ENCODE measurements at places on chromosomes 2 and 18.

GRCh38 chr2:9287400-9288045, 80.9 kb downstream of the ASAP2 start:
- peak; percentile 100 for DNase-seq

- no peak for DNase-seq
Measured at GRCh38 chr2:112342067-112342550, 66.7 kb downstream of the ZC3H6 start.

DNA sequence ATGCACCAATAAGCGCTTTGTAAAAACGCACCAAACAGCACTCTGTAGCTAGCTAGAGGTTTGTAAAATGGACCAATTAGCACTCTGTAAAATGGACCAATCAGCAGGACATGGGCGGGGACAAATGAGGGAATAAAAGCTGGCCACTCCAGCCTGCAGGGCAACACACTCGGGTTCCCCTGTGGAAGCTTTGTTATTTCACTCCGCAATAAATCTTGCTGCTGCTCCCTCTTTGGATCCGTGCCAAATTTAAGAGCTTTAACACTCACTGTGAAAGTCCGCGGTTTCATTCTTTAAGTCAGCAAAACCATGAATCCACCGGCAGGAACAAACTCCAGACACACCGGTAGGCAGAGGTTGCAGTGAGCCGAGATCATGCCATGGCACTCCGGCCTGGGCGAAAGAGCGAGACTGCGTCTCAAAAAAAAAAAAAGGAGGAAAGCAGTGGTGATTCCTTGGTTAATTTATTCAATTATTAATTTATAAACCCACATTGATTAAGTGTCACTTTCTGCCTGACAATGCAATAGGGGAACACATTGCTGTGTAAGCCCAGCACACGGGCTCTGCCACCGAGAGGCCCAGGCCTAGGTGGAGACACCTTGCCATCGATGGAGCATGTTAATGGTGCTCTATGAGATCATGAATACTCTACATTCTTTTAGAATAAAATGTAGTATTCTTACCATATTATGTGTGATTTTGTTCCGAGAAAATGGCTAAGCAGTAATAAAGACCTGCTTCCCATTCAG, 687.6 kb upstream of the HS6ST1 start:
- no peak for DNase-seq

DNA sequence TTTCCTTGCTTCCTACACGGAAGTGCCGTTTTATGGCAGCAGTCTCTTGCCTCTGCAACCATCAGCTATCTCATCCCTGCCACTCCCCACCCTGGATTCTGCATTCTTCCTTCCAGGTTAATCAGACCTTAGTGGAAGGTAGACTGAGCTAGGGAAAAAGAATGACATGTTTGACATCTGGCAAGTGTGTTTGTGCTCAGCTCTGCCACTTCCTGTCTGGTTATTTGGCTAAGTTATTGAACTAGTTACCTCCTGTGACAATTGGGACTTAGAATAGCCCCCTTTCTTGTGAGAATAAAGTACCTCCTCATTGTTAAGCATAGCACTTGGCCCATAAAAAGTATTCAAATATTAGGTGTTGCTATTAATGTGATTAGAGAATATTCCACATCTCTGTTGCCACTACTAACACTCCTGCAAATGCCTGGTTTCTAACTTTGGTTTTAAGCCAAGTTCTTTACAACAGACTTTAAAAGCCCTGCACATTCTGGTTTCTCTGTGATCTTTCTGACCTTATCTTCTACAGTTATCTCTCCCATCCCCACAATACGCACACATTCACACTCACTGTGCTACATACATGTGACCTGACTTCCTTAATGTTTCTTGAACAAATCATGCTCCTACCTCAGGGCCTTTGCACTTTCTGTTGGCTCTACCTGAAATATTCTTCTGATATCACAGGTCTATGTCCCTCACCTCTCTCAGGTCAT, 10.8 kb upstream of the MAPRE2 start:
- no peak for DNase-seq

GRCh38 chr2:232502511-232502910, 14.9 kb upstream of the ECEL1 start:
- DNase-seq, result no peak

- peak; percentile 63 for DNase-seq
Measured at GRCh38 chr2:105545730-105546627, 147.1 kb upstream of the FHL2 start.

DNA sequence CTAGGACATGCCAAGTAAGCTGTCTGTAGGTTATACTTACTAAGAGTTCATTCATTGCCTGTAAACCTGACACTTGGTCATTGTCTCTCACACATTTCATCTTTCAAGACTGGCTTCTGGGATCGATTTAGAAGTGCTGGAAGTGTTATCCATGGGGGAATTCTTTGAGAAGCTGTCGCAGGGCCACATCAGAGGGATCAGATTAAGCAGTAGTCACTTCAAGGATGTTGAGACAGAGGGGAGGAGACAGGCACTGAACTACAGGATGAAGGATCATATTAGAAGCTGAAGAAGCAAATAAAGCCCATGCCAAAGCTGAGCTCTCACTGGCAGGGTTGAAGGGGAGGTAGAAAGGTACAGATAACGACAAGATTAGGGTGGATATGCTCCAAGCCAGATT, 49.0 kb downstream of the CDK15 start:
- DNase-seq, result peak; percentile 41

GRCh38 chr2:46385786-46386577, 88.8 kb downstream of the EPAS1 start:
- DNase-seq, result peak; percentile 19

- DNase-seq, result no peak
Measured at GRCh38 chr2:187526792-187527191, 27.4 kb downstream of the TFPI start.

- DNase-seq, result no peak
Measured at GRCh38 chr2:14661163-14661562, 28.6 kb downstream of the LRATD1 start.

DNA sequence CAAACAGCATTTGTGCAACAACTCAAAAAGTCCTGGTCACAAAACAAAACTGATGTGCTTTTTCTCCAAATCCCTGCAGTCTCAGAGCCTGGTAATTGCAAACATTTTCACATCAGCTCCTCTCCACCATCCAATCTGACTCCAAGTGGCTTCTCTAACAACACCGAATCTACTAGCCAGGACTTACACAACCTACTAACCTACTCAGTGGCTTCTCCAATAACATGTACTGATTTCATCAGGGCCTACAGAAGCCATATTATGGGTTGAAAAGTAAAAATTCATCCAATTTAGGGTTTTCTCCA, 104.3 kb downstream of the COLEC12 start:
- no peak for DNase-seq

DNA sequence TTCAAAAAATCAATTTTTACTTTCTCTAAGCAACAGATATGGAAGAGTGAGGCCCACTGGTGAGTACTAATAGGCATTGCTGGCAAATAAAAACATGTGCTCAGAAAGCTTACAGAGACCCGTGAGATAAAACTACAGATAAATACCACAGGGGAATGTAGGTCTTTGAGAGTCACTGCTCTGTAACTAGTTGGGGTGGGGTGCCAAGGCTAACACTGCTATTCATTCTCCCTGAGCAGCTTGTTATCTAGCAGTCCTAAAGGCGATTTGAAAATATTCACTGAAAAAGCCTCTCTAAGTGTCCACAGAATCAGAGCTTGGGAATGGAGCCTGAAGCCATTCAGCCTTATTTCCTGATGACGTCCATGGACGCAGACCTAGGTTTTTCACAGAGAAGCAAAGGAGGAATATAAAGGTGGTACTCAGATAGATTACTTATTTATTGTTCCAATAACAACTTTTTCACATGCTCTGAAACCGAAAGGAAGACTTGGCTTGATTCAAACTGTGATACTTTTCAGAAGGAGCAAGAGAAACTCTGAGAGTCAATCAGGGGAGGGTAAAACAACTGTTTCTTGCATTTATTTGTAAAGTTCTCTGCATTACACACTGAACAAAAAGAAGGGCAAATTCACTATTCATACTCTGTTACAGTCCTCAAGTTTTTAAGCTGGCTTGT, 188.4 kb downstream of the PPP1R1C start:
- no peak for DNase-seq
